Fibroblast of mammary gland (primary cell): ENCODE measurements at places on chromosomes 2 and 18.

GRCh38 chr2:177165061-177165583 is 47.5 kb upstream of the HNRNPA3 start:
- peak; percentile 61 for DNase-seq

GRCh38 chr18:77366720-77367641 is 117.3 kb downstream of the GALR1 start:
- peak; percentile 44 for DNase-seq

DNA sequence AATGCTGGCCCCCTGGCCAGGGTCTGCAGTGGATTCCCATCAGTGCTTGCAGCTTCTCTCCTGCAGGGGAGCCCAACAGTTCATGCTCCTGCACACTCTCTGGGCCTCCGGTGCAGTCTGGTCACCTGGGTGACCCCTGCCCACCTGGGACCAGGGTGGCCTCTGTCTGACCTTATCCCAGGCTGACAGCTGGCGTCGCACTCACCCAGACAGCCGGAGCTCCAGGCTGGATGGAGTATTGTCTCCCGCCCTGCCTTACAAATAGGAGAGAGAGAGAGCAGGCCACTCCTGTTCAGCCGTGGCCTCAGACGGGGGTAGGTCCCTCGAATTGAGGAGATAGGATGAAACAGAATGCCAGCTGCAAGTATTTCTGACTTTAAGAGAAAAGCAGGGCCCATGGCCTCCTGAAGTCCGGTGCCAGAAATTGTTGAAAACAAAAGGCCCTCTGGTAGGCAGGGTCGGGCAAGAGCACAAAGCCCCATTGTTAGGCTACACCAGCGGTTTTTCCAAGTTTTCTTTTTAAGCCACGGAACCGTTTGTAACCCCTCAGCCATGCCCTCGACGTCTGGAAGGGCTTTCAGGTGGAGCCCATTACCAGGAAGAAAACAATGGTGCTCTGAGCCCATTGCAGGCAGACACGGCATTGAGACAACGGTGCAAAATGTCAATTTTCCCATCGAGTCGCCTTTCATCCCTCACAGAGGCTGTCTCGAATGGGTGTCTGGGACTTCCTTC is 258.4 kb downstream of the BCL11A start:
- DNase-seq = no peak

GRCh38 chr2:240248721-240249422 is 108.4 kb upstream of the OTOS start:
- DNase-seq = no peak

- DNase-seq = peak; percentile 62
Measured at GRCh38 chr2:41937464-41937906, 110.3 kb upstream of the PKDCC start.

GRCh38 chr2:70767699-70768589 is at the start of gene ADD2:
Gene ADD2, minus strand, starts transcription at chr2:70768200. Its CDS starts 61,792 bp downstream, at chr2:70706408.
- DNase-seq = peak; percentile 19

DNA sequence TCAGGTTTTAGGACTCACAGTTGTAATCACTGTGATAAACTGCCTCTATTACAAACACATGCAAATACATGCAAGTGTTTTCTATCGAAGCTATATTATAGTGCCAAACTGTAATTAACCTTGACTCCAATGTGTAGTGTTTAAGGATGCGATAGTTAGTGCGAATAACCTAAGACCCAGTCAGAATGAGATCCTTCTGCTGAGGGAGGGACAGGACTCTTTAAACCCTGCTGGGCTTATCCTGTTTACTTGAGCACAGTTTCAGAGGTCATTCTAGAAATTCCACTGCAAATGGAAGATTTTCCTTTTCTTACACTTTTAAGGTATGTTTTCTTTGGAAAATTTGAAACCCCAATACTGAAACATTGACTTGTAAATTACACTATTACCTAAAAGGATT is 68.2 kb downstream of the CALCRL start:
- no peak for DNase-seq

- peak; percentile 19 for DNase-seq
Measured at GRCh38 chr18:8814206-8814605, 108.8 kb downstream of the MTCL1 start.
